ENCODE measurements at places on chromosomes 13 and 19. TPM values are rescaled to one million over a fixed set of nuclear protein-coding genes. Genes with fewer than 3 reads are reported as not detected.

The PRR19 gene
- 4.7 TPM for total RNA-seq

The UGGT2 gene
- total RNA-seq: 9.9 TPM

The CGB1 gene
- total RNA-seq: 0.20 TPM

The TMEM190 gene
- total RNA-seq: 2.6 TPM

The WDR87 gene
- total RNA-seq: not detected

The ECSIT gene
- 33.6 TPM for total RNA-seq
